ENCODE measurements at places on chromosomes 16 and 17.

GRCh38 chr16:4745274-4745569 is 10.9 kb downstream of the DNAAF8 start:
- no peak for DNase-seq

DNA sequence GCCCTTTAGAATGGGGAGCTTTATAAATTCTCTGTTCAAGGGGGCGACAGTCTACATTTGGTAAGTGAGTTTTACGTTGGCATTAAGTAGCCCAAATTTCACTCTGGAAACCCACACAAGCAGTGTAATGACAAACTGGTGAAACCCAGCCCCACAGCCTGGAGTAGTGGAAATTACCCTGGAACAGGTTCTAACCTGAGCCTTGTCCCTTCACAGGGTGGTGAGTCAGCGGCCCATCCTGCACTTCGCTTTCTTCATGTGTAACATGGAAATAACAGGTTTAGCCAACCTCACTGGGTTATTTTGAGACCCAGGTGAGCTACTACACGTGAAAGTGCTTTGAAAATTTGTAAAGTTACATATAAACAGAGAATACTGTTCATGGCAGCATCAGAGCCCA is 3.5 kb upstream of the TLCD3A start:
- DNase-seq, result no peak

- DNase-seq, result no peak
Observed at GRCh38 chr17:65226227-65226626, 89.1 kb downstream of the RGS9 start.

- peak; percentile 45 for DNase-seq
Observed at GRCh38 chr16:27169511-27170071, 33.7 kb upstream of the KDM8 start.

- DNase-seq, result no peak
Observed at GRCh38 chr16:28304214-28304613, 11.9 kb downstream of the SBK1 start.

DNA sequence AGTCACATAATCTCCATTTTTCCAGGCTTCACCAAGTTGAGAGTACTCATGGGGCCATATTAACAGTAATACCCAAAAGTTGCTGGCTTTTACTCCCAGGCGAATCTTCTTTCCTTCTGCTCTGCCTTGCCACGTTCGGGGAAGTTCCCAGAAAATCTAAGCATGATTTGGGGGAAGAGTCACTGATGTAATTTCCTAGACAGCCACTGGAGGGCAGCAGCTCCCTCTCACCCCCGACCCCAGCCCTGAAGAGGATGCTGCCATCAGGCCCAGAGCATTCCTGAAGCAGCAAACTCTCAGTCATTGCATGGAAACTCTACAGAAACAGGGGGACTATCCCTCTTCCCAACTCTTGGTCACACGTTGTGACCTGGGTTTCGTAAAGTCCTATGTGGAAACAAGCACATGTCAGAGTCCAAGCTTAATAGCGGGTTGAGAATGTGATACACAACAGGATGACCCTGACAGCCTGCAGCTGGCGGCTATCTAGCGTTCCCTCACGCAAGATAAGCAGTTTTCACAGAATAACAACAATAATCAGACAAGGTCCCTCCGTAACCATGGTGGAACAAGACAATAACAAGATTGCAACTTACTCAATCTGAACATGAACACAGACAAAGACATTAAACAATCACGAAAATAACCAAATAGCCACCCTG is 43.8 kb upstream of the DHX40 start:
- DNase-seq, result peak; percentile 40

DNA sequence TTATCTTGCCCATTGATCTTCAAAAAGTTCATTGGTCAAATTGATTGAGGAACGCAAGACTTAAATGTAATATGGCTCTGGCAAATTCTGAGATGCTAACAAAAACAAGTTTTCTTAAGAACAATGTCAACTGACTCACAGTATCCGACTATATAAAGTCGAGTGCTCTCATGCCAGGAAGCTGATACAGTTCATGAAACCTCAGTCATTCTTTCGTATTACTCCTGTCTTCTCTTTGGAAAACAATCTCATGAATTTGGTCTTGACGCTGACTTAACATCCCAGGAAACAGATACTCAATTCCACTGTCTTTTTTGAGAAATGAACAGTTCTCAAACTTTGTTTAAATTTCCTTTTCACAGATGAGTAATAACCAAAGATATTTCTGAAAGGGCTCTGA is 704.9 kb downstream of the MAF start:
- DNase-seq, result no peak

DNA sequence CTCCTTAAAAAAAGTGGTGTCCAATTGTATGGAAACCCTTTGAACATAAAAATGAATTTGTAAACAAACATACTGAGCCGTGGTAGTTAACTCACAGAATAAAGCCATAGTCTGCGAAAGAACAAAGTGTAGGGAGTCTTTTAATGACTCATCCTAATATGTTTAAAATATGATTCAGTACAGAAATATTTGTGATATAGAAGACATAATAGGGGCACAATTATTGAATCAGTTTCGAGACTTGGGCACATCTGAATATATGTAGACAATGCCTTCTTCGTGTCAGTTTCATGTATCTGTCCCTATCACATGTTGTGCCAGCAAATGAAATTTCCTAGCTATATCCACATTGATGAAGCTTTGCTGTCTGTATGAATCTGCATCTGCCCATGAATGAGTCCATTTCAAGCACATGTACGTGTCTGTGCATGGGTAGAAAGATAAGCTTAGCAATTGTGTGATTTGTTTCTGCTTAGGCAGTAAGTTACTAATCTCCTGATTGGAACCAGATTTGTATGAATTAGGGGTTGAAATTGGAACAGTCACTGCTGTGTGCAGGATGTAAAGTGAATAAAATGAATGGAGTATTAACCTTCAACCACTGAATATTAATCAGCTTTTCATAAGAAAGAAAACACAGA is 112.5 kb upstream of the SOX9 start:
- DNase-seq, result no peak

DNA sequence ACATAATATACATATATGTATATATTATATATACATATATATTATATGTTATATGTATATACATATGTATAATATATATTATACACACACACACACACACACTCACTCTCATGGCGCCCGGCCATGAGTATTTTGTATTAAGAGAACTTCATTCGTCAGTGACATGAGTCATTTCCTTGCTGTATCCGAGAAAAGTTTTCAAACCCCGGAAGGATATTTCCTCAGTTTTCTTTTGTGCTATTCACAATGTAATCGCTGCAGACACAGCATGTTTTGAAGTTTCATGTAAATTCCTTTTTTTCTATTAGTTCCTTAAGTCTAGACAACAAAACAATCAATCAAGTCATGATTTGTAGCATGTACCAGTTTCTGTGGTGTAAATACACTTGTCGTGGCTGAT is 33.3 kb downstream of the OR1D5 start:
- no peak for DNase-seq

- peak; percentile 87 for DNase-seq
Observed at GRCh38 chr16:11310997-11311561, 29.9 kb upstream of the PRM1 start.

GRCh38 chr17:81252987-81253329 is 13.8 kb downstream of the NDUFAF8 start:
- no peak for DNase-seq

- DNase-seq, result no peak
Observed at GRCh38 chr16:86924537-86924936, 346.2 kb downstream of the FOXL1 start.

- peak; percentile 19 for DNase-seq
Observed at GRCh38 chr16:28149011-28149888, 62.5 kb downstream of the XPO6 start.

- no peak for DNase-seq
Observed at GRCh38 chr16:77574867-77575624, 140.2 kb upstream of the ADAMTS18 start.

GRCh38 chr16:65124212-65124548 is 2.3 kb upstream of the CDH11 start:
- DNase-seq, result no peak

- no peak for DNase-seq
Observed at GRCh38 chr17:61464130-61464842, 12.1 kb downstream of the TBX4 start.

GRCh38 chr17:9968881-9969280 is 63.8 kb upstream of the RCVRN start:
- no peak for DNase-seq

DNA sequence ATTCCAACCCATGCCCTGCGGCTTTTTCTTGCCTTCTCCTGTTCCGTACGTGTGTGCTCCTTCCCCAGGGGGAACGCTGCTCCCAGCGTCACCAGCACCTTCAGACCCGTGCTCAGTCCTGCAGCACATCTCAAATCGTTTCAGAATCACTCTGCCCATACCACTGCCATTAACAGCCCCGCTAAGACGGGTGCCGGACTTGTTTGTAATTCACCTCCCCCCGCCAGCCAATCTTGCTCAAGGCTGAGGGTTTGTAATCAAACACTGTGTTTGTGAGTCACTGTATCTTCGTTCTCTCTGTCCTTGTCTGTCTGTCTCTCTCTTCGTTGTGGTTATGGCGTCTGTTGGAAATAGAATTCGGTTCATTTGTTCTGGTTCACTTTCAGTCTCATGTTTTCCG is 17.3 kb downstream of the CARD14 start:
- no peak for DNase-seq

- no peak for DNase-seq
Observed at GRCh38 chr17:18339933-18340332, 23.4 kb downstream of the SHMT1 start.
